Upper lobe of right lung (tissue), 1 donor: ENCODE measurements at places on chromosomes 2 and 18.

- DNase-seq = no peak
Measured at GRCh38 chr2:64777841-64778240, 124.1 kb upstream of the SERTAD2 start.

DNA sequence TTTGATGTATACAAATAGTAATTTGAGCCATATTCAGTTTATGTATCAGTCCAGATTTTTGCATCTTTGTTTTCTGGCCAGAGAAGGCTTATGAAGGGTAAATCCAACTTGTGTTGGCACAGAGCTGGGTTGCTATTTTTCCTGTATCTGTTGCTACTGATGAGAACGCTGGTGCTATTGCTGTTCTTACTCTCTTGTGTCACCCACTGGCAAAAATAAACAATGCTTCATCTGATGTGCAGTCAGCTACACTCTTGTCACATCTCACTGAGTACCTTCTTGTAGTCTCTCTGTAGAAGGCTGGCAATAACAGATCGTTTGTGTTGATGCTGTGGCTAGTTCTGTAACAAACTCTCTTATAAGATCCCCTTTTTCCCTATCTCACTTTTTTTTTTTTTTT is 323.4 kb downstream of the CDH19 start:
- DNase-seq = no peak

DNA sequence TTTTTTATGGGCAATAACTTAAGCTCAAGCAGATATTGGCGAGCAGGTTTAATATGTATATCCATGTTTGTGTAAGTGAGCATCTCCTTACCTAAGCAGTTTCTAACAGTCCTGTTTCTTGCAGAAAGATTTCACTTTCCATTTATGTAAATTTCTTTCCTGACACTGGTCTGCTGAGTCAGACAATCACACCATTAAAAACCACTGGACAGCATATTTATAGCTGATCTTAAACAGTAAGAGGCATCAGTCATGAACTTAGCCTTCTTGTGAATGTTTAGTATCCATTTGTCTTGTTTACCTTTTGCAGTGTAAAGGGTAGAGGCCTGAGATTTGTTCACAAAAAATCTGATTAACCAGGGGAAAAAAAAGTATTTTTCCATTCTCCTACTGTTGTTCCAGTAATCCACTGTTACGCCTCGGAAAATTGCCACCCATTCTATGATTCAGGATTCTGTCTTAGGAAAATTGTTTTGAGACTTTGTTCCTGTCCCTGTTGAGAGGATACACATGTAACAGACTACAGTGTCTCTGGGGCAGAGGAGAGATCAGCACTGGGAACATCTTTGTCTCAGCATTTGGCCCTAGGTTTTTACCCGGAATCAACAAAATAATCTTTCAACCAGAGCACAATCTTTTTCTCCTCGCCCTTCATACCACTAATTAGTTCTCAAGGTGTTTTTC is 521.0 kb upstream of the NRP2 start:
- no peak for DNase-seq

- DNase-seq = no peak
Measured at GRCh38 chr2:39266139-39266805, 22.5 kb upstream of the CDKL4 start.

GRCh38 chr18:28961669-28962228 is 784.8 kb upstream of the CDH2 start:
- DNase-seq = no peak

DNA sequence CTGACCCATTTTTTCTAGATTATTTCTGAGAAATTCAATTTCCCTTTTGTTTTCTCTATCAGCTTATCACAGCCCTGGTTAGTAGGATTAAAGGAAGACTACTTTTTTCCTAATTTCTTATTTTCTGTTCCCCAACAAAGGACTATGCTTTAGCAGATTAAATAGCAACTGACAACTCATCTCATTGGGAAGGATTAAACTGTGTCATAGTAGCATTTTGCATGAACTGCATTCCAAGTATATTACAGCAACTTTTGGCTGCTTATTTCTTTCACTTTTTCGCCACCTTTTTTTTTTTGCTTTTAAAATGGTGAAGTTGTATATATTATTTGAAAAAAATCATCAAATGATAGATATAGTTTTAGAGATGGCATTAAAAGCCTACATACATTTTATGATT is 570.3 kb downstream of the FBXO15 start:
- DNase-seq = no peak

- no peak for DNase-seq
Measured at GRCh38 chr2:102277202-102277700, 34.1 kb upstream of the IL1RL1 start.

DNA sequence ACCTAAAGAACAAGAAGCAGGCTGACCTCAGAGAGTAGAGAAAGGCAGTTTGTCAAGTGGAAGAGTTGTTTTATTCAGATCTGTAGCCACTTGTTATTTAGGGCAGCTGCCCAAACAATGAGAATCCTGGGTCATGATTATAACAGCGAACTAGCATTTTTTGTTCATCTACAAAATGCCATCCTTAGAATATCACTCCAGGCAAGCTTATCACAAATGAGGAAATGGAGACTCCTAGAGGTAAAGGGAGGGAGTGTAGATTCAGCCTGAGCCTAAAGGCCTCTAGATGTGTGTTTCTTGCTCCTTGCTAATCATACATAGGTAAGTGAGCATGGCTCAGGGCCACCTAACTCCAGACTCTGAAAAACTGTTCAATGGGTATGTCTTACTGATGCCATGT is 126.1 kb downstream of the HNMT start:
- DNase-seq = no peak

- DNase-seq = no peak
Measured at GRCh38 chr2:15834381-15835031, 105.8 kb upstream of the MYCN start.

- no peak for DNase-seq
Measured at GRCh38 chr2:111534910-111535352, 349.1 kb downstream of the ANAPC1 start.

DNA sequence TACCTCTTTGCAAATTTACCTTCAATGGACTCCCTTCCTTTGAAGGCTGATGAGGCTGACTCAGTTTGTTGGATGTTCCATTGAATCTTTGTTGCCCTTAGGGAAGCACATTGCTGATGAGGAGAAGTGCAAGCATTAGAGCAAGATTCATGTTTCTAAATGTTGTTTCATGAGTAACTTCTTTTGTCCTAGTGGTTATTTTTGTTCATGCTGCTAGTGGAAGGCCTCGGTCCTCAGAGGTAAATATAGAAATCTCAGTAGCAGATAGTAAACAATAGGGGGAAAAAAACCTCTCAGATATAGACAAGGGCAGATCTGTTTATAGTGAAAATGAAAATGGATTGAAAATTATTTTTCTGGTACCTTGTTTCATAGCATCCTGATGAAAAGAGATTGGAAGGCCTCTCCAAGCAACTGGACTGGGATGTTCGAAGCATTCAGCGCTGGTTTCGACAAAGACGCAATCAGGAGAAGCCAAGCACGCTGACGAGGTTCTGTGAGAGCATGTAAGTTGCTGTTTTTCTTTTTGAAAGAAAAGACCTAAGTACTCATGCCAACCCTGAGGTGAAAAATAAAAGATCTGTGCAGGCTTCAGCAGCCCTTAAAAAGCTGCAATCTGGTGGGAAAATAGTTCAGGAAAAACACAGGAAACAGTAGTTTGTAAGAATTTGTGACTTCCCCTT is 104.9 kb downstream of the CERS6 start:
- no peak for DNase-seq

GRCh38 chr2:179812501-179812900 is 48.9 kb downstream of the ZNF385B start:
- DNase-seq = no peak

DNA sequence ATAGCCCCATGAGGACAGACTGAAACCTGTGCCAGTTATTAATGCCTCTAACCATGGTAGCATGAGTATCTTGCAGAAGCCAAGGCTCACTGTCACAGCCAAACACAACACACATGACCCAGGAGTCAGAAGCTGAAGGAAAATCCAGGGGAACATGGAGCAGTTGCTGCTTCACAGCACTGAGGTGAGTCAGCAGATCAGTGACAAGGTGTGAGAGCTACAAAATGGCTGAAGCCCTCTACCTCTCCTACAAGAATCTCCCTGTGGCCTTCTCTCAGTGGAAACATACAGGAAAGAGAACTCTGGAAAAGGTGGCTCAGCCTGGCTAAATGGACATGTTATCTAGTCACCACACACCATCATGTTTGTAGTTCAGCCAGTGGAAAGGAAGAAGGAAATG is 93.5 kb downstream of the NAB1 start:
- no peak for DNase-seq

GRCh38 chr2:222959358-222959757 is 92.6 kb upstream of the KCNE4 start:
- DNase-seq = no peak

DNA sequence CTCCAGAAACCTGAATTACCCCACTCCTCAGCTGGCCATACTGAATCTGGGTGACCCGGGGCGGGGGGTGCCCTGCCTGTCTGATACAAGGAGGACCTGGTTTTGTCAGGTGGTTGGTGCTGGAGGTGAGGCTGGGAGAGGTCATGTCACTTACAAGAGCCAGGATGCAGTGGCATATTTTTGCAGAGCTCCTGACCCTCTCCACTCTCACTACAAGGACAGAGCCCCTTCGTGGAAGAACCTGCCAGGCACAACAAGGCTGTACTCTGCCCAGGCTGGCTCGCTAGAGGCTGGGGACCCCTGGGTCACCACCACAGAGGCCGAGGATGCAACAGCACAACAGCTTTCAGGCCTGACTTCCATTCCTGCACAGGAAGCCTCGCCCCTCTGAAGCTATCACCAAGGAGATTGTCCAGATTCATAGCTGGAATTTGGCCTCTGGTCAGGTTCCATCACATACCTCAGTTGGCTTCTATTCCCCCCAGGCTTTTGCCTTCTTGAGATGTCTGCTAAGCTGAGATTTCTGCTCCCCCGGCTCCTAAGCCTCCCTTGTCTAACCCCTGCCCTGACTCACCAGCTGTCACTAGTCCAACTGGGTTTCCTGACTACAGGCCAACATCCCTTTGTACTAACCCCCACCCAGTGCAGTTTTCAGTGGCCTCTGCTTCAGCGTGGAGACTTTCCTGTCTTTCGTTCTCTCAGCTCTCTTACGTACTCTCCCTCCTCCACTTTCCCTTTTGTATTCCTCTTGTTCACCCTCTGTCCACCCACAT is 132.5 kb upstream of the EPAS1 start:
- no peak for DNase-seq

DNA sequence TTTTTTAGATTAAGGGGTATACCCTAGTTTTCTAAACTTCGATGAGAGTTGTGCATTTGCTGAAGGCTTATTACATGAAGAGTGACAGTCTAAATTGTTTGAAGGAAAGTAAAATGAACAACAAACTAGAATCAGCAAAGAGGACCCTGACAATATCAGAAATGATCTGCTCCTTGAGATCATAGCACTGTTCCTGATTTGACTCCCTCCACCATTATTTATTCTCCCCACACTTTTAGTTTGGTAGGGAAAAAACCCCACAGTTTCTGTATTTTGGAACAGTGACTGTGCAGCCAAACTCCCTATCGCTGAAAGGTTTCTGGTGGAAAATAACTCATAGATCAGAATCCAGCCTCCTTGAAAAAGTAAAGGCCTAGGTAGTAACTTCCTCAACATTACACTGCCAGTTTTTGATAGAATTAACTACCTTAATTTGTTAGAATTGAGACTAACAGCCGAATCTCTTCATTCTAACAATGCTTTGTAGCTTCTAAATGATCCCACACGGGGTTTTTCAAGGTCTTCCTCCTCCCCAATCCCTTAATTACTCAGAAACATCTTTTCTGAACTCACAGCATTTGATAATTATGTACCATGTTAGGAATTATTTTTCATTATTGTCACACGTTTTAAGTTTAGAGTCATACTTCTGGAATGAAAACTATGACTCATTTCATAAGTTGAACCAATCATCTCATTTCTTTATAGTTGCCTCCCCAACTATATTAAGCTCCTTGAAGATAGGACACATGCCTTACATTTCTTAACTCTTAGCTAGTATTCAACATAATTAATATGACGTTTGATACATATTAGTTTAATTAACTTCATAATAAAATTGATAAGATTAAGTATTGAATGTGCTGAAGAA is 2.9 kb downstream of the MYL12A start:
- no peak for DNase-seq

DNA sequence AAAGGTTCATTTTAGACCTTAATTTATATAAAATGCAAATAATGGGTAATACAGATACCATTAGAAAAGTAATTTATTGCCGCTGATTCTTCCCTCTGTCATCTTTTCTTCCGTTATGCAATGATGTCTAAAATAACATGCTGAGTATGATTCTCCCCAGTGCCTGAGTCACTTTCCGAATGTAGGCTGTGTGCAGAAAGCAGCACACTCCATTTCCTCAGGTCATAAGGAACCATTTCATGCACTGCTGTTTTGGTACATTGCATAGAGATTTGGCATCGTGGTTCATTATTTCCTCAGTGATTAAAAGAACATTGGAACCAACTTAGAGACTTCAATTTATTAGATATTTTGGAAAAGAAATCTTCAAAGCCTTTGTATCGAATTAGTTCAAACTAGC is 173.5 kb downstream of the CDH2 start:
- no peak for DNase-seq

DNA sequence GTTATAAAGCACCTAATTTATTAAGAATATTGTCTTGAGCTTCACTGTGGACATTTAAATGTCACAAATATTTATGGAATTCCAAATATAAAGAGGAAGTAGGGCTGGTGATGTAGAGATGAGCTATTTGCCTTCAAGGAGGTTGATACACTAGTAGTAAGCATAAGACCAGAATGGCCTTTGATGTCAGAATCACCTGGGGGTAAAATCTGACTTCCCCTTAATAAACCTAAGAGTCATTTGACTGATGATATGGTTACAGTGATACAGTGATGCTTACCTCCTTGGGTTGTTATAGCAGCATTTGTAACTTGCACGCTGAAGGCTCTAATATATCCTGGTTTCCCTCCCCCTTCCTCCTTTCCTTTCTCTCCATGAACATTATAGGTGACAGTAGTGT is 143.7 kb downstream of the CERS6 start:
- DNase-seq = no peak

DNA sequence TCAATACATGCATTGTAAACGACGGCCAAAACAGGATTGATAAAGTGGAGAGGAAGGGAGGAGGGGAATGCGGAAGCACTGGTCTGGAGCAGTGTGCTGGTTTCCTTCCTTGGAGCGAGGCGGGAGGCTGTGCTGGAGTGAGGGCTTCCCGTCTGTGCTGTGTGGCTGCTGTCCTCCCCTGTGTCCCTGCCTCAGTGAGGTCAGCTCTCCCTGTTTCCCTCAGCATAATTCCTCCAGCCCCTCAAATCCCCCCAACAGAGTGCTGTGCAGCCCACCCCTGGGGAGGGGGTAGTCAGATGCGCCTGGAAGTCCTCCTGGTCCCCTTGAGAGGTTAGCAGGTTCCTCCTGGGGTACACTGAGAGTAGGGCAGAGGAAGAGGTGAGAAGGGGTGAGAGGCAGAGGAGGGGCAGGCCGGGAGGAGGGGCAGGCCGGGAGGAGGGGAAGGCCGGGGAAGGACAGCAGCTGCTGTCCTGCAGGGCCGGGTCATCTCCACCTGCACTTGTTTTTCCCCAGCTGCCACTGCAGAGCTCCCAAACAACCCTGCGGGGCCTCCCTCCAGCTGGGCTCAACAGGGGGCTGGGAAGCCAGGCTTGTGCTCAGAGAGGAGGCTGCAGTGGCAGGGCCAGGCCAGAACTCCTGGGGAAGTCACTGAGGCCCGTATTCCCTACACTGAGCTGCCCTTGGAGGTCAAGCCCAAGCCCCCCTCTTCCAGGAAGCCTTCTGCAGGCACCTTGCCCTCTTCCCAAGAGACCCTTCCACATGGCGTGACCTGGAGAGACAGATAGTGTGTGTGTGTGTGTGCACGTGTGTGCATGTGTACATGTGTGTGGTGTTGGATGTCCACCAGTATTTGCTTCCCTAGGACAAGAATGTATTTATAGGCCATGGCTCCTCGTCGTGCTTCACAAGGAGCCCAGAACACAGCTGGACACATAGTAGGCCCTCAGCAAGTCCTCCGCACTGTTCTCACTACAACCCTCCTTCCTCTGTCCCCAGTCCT is 13.2 kb upstream of the ATP6V1B1 start:
- DNase-seq = no peak
